ENCODE measurements at places on chromosomes 1 and 21.

GRCh38 chr1:165344736-165345135 is 11.8 kb downstream of the LMX1A start:
- no peak for DNase-seq

DNA sequence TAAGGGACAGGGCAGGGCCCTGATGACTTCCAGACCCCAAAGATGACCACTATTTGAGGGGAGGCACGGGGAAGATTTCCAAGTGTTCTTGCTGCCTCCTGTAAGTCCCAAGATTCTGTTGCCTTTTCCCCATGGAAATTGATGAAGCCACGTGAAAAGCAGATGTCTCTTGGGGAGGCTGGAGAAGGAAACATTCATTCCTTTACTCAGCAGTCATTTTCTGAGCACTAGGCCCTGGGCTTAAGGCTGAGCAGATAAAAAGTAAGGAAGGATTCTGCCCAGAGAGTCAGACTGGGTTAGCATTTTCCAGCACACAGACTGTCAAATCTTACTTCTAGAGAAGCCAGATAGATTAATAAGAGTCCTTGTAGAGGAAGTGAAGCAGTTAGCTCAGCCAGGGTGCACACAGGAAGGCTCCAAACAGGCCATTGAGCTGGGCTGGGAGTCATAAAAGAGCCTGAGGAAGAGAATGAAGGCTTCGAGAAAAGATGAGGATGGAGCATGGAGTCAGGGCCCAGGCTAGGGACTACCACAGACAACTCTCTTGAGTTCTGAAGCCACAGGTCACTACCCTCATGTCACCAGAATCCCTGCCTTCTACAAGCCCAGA is 10.1 kb downstream of the EXTL1 start:
- no peak for DNase-seq

DNA sequence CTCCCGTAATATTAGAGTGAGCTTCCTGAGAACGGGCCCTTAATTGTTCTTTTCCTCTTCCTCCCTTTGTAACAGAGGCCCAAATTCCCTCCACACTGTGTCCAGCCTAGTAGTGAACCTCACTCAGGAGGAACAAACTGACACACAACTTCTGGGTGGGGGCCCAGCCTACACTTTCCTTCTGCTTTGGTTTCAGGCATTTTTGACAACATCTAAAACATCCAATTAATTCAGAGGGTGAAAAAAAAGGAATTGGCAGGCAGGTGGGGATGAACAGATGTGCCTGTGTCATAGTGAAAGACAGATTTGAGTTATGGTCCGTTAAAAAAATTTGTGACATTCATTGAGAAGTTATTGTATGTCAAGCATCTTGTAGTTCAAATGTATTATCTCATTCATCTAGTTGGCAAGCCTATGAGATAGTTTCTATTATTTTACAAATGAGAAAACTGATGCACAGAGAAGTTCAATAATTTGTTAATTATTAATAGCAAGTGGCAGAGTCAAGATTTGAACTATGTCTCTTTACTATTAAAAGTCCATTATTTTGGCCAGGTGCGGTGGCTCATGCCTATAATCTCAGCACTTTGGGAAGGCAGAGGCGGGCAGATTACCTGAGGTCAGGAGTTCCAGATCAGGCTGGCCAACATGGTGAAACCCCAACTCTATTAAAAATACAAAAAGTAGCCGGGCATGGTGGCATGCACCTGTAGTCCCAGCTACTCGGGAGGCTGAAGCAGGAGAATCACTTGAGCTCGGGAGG is 41.6 kb upstream of the LRIG2 start:
- DNase-seq: no peak

- no peak for DNase-seq
Measured at GRCh38 chr1:160239582-160240299, 22.6 kb downstream of the DCAF8 start.

- no peak for DNase-seq
Measured at GRCh38 chr21:43723648-43724047, 4.7 kb downstream of the PDXK start.

- DNase-seq: peak; percentile 99
Measured at GRCh38 chr1:156767101-156767878, at the start of gene PRCC. Gene PRCC (plus strand): TSS chr1:156767535. CDS start chr1:156767772, 237 bp downstream.

GRCh38 chr1:242139442-242139841 is 140.5 kb upstream of the MAP1LC3C start:
- no peak for DNase-seq

DNA sequence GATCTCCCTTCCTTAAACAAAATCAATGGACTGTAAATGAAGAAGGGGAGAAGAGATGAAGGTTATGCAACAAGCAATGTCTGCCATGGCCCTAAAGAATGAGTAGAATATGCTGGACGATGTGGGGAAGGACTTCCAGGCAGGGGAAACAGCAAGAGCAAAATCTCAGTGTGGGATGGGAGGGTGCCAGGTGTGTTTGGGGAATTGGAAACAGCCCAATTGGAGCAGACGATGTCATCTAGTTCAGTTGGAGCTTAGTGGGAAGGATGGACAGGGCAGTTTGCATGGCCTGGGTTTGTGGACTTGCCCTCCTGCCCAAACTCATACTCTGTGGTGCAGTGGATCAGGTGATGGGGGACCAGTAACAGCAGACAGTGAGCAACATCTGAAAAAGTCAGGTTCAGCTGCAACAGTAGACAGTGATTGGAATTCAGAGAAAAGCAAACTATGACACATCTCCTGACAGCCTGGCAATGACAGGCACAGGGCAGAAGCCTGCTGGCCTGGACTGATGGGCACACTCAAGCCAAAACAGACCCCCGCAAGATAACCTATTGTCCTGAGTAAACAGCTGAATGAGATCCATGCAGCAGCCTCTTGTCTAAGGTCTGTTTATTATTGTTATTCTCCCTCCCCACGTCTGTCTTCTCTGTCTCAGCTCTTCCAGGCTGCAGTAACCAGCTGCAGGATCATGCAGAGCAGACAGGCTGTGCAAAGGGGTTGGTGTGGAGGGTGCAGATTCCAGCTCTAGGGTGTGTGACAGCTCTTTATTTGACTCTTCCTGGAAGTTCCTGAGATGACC is 50.5 kb upstream of the PRELP start:
- no peak for DNase-seq

DNA sequence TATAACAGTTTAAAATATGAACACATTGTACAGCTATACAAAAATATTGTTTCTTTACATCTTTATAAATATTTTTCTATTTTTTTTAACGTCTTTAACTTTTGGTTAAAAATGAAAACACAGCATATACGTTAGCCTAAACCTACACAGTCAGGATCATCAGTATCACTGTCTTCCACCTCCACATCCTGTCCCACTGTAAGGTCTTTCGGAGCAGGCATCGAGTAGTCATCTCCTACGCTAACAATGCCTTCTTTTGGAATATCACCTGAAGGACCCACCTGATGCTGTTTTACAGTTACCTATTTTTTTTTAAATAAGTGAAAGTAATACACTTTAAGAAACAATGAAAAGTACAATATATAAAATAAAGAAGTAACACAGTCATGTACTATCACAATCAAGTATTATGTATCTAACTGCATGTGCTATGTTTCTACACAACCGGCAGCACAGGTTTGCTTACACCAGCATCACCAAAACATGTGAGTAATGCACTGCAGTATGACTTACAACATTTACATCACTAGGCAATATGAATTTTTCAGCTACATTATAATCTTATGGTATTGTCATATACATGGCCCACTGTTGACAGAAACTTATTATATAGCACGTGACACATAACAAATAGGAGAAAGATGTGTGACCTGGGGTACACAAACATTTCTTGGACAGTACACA is 254.4 kb downstream of the AKT3 start:
- DNase-seq: peak; percentile 11
